ENCODE measurements at places on chromosomes 5 and 9. TPM values are rescaled to one million over a fixed set of nuclear protein-coding genes. Genes with fewer than 3 reads are reported as not detected.

DNA sequence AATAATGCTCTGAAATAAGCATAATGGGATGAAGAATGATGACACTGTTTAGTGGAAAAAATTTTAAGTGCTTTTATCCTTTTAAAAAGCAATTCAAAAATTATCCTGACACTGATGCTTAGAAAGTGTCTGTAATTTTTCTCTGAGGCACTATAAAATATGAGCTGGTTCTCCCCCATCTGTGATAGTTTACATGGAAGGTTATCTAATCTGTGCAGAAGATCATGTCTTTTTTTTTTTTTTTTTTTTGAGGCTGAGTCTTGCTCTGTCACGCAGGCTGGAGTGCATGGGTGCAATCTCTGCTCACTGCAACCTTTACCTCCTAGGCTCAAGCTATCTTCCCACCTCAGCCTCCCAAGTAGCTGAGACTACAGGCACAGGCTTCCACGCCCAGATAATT, 15.2 kb upstream of the TAF11L2 start:
- DNase-seq: no peak

DNA sequence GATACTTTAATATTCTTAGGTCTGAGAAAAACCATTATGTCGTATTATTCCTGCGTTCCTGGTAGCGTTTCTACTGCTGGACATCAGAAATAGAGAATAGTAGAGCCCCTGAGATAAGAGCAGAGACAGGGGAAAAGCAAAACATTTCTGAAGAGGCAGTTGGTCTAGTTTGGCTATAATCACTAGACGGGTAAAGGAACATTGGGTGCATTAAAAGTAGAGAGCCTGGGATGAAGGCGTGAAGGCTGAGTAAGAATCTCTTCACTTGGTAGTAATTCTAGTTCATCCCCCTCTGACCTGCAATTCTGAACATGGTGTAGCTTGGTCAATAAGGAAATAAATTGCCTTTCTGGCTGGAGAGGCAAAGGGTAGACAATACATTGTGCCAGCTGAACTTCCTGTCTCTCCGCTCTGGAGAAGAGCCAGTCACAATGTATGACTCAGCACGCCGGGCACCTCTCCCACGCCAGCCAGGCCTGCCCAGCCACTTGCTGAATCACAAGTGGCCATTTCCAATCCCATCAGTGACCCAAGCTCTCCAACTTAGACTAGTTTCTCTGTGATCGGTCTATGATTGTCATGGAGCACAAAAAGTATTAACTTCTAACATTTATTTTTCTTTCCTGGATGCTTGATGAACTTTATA, 75.4 kb downstream of the STK32A start:
- DNase-seq: no peak

GRCh38 chr9:109549386-109549785, 51.3 kb upstream of the PTPN3 start:
- DNase-seq: no peak

- DNase-seq: no peak
Measured at GRCh38 chr5:67085616-67086015, 111.0 kb downstream of the CD180 start.

- DNase-seq: peak; percentile 59
Measured at GRCh38 chr5:134101686-134102439, 12.6 kb upstream of the TCF7 start.

DNA sequence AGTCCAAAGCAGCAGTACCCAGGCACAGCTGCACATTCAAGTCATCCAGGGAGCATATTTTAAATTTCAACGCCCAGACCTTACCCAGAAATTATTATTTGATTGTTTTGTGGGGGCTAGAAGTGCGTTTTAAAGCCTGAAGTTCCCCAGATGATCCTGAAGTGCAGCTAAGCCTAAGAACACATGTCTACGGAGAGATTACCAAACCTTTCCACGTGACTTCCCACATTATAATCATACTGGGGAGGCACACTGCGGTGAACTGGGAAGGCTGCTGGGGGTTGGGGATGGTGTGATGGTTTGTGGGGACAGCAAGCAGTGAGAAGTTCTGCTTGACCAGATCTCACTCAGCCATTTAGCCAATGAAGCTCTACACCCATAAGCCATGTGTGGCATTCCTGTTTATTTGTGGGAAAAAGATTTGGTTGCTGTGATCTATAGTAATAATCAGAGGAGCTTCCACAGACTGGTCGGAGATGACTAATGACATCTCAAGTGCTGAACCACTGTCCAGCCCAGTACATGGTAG, 93.4 kb upstream of the CDH6 start:
- no peak for DNase-seq

GRCh38 chr9:125475385-125475784, 213.8 kb downstream of the GAPVD1 start:
- no peak for DNase-seq

The GM2A gene
- polyA plus RNA-seq: 13.7 TPM

The UGT3A2 gene
- polyA plus RNA-seq: 4.4 TPM
